Sigmoid colon (tissue), 7 donors: ENCODE measurements at places on chromosomes 2 and 18. TPM values are rescaled to one million over a fixed set of nuclear protein-coding genes. Genes with fewer than 3 reads are reported as not detected.

SERPINB12 gene
- not detected for polyA plus RNA-seq

ZBTB7C gene
- polyA plus RNA-seq = 18.5 TPM

STON1 gene
- 1.8 TPM for polyA plus RNA-seq

SERPINB3 gene
- not detected for polyA plus RNA-seq

LRRTM4 gene
- 0.17 TPM for polyA plus RNA-seq

GRCh38 chr2:158729451-158729850 is 65.7 kb upstream of the DAPL1 start:
- H3K4me1 ChIP-seq = no peaks in the 10 kb centered on the region
- no peak overlapping the region for H3K4me3 ChIP-seq
- no peak overlapping the region for H3K27ac ChIP-seq

DNA sequence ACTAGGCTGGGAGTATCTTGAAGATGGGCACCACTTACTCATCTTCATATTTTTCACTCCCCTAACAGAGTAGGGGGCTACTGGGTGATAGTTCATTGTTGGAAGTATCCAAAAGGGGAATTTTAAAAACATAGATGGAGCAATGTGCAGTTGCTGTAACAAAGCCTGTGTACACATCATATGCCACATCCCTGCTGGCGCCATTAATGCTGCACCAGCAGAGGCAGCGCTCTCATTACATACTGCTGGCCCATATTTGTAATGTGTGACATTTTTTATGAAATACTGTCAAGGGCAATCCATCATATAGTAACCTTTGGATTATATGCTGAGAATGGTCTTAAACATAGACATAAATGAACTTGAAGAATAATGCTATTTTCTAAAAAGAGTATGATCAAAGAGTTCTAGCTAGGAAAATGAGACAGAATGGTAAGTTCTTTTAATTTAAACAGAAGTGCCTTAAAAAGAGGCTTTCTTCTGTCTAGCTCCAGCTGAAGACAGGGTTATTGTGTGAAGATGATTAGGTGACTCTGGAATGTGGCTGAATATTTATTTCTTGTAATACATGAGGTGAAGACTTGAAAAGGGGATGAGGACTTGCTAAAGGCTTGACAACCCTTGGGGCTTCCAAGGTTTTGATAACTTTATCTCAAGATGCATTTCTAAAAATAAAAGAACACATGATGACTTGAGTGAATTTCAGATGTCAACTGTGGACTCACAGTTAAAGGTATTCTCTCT is 2.4 kb upstream of the TMEM178A start:
- H3K36me3 ChIP-seq = no peaks in the 10 kb centered on the region
- no peak overlapping the region for H3K27ac ChIP-seq
- peaks cover 8% of the 10 kb centered on the region for H3K4me1 ChIP-seq
- no peaks in the 10 kb centered on the region for H3K27me3 ChIP-seq
- no peak overlapping the region for H3K4me3 ChIP-seq

DNA sequence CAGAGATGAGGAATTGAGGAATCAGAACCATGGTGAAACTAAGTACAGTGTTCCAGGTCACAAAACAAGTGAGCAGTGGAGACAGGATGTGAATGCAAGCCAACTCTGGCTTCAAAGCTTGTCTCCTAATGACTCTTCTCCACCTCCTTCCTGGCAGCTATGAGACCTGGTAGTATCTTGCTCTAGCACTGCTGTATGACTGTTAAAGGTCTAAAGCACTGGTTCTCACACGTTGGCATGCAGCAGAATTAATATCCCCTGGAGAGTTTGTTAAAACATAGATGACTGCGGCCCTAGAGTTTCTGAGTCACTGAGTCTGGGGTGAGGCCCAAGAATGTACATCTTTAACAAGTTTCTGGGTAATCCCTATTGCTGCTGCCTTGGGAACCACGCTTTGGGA is 63.3 kb downstream of the SUCLG1 start:
- H3K4me1 ChIP-seq = no peaks in the 10 kb centered on the region
- DNase-seq = no peak
- no peak overlapping the region for H3K27ac ChIP-seq

DNA sequence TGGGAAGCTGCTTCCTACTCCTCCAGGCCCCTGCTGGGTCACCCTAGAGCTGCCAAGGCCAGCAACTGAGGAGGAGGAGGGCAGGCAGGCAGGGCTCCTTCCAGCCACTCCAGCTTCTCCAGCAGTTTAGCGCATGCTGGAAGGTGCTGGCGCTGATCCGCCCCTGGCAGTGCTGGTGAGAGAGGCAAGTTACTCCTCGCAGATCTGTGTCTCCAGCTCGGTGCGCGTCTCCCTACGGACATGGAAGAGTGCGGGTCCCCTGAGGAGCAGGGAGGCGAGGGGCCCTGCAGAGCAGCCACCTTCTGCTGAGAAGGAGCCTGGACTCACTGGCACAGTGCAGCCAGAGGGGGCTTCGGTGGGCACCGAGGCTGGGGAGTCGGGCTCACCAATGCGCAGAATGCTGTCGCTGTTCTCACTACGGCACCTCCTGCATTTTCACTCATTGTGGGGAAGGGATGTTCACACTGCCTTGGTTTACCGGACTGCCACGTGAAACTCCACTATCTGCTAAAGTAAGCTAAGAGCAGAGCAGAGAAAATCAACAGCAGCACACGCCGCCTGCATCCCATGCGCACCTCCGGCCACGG is 206.0 kb downstream of the HDAC4 start:
- peak; percentile 70 for DNase-seq
- H3K27ac ChIP-seq = peak overlapping the region; percentile 36
- no peak overlapping the region for H3K4me3 ChIP-seq
- H3K4me1 ChIP-seq = peaks cover 60% of the 10 kb centered on the region

- H3K27ac ChIP-seq = no peak overlapping the region
- H3K4me3 ChIP-seq = no peak overlapping the region
- no peaks in the 10 kb centered on the region for H3K27me3 ChIP-seq
- DNase-seq = no peak
- no peaks in the 10 kb centered on the region for H3K4me1 ChIP-seq
These were observed 46.9 kb downstream of the PDE11A start for GRCh38 chr2:178025551-178026185.

DNA sequence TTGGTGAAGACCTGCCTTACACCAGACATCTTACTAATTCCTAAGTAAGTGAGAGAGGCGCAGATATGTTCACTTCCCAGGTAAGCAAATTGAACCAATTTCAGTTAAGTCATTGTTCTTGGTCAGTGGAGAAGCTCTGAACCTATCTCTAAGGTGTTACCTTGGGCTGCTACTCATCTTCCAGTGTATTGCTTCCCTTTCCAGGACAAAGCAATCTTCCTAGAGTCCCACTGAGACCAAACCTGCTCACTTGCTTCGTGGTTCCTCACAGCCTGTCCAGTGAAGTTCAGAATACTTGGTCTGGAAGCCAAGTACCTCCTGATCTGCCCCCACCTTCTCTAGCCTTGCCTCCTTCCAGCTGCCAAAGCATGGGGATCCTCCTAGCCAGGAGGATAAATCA is 22.5 kb upstream of the GBX2 start:
- no peak overlapping the region for H3K4me3 ChIP-seq
- H3K27ac ChIP-seq = no peak overlapping the region
- H3K27me3 ChIP-seq = no peaks in the 10 kb centered on the region
- no peaks in the 10 kb centered on the region for H3K36me3 ChIP-seq
- H3K4me1 ChIP-seq = no peaks in the 10 kb centered on the region

- no peak for DNase-seq
- no peaks in the 10 kb centered on the region for H3K4me1 ChIP-seq
- H3K27ac ChIP-seq = no peak overlapping the region
- no peaks in the 10 kb centered on the region for H3K27me3 ChIP-seq
- H3K36me3 ChIP-seq = no peaks in the 10 kb centered on the region
- H3K4me3 ChIP-seq = no peak overlapping the region
These were observed 95.6 kb upstream of the NABP1 start for GRCh38 chr2:191582355-191582754.

DNA sequence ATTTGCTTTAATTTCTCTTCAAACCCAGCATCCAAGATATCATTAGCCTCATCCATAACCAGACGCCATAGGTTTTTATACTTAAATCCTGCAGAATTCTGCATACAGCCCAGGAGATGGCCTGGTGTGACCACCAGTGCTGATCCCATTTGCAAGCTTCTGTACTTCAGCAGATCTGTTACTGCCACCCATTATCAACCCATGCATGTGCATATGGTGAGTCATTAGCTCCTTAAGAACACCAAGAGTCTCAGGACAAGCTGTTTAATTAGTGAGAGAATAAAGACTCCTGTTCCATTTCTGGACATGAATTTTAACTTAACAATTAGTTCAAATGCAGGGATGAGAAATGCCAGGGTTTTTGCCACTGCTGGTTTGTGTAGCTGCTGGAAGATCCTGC is 110.7 kb upstream of the TANK start:
- no peak overlapping the region for H3K27ac ChIP-seq
- no peaks in the 10 kb centered on the region for H3K36me3 ChIP-seq
- H3K27me3 ChIP-seq = no peaks in the 10 kb centered on the region
- no peak for DNase-seq
- no peaks in the 10 kb centered on the region for H3K4me1 ChIP-seq

GRCh38 chr2:201149064-201149820 is 33.3 kb downstream of the CFLAR start:
- H3K27me3 ChIP-seq = no peaks in the 10 kb centered on the region
- H3K4me1 ChIP-seq = peaks cover 47% of the 10 kb centered on the region
- peaks cover 35% of the 10 kb centered on the region for H3K36me3 ChIP-seq
